ENCODE measurements at places on chromosomes 7 and 10.

GRCh38 chr7:131425992-131426391 lies 98.3 kb downstream of the MKLN1 start:
- no peak for DNase-seq

- no peak for DNase-seq
Measured at GRCh38 chr10:92789786-92790185, 58.5 kb upstream of the EXOC6 start.

GRCh38 chr10:13810568-13810967 lies 223.8 kb downstream of the PRPF18 start:
- no peak for DNase-seq

DNA sequence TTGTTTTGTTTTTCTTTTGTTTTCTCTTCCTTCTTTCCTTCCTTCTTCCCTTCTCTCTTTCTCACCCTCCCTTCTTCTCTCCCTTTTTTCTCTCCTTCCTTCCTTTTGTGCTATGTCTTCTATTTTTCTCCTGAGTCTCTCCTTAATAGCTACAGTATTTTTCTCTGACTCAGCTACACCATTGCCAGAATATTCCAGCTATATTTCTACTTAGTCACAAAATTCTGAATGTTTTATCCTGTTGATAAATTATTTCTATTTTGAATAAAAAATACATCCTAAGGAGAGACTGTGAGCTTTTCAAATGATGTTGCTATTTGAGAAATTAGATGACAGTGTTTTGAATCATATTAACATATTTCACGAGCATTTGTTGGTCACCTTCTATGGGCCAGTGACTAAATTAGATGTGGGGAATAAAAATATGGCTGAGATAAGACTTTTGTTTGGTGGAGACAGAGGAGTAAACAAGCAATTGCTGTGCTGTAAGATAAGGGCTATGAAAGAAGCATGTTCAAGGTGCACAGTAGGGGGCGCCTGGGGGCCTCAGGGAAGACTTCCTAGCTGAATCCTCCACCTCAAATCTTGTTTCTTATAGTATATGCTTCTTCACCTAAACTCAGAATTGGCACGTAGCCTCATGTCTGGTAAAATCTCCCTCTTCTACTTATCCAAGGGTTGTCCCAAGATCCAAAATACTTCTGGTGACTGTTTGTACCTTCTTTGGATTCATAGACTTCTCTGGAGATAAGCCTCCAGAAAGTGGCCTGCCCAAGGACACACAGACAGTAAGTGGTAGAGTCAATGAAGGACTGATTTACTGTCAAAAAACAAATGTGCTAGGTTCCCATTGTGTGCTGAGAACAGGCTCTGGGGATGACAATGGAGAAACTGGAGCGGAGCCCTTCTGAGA lies 115.5 kb upstream of the CREB5 start:
- DNase-seq = peak; percentile 64

DNA sequence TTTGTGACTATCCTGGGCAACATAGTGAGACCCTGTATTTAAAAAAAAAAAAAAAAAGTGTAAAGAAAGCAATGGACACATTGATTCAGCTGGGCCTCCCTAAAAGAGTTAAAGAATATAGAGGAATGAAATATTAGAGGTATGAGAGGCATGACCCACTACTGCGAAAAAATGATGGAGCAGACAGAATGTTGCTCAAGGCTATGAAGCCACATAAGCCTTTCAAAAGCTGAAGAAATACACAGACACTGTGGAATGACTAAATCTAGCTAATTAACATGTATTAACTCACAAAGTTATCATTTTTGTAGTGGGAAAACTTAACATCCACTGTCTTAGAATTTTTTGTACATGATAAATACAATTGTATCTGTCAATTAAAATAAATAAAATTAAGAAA lies 107.3 kb downstream of the HGF start:
- peak; percentile 13 for DNase-seq

DNA sequence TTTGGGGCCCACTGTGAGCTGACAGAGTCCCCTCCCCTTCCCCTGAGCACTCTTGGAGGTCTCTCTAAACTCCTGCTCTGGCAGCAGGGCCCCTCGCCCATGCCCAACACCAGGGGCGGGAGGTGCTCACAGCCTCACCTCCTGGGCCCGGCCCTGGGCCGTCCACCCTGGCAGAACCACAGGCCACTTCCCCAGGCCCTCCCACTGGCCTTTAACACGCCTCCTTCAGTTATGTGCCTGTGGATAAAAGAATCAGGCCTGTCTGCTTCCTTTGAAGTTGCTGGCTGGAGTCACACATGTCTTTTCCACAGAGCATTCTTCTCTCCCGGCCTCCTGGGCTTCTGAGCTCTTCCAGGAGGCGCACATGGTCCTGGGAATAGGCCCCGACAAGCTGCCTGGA lies 10.2 kb downstream of the MYL10 start:
- DNase-seq = no peak

- peak; percentile 49 for DNase-seq
Measured at GRCh38 chr7:93566876-93567275, 7.6 kb downstream of the CALCR start.

DNA sequence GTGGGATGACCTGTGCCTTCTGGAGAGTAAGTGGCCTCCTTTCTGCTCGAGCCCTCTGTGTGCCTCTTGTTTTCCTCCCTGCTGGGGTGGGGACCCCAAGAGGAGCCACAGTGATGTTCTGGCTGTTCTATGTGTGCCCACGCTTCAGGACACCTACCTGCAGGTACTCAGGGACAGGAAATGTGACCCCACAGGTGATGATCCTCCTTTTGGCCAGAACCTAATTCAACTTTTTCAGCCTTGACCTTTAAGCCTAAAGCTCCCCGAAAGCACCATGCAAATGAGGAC lies 70.3 kb downstream of the VWA2 start:
- DNase-seq = no peak

- DNase-seq = no peak
Measured at GRCh38 chr10:5079306-5079830, 14.8 kb upstream of the AKR1C3 start.

DNA sequence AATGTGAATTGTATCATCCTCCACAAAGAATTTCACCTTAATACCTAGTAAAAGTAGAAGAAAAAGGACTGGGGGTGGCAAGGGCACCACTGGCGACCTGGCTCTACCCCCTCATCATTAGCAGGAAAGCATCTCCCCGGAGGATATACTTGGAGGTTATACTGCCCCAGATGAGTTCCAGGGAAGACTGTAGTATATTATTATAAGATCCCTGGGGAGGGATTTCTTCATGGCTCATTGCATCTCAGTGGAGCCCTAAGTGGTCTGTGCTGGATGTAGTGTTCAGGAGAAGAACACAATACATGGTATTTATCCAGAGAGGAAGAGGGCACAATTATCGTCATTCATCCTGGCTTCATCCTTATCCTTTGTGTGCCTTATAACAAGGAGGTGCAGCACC lies 14.2 kb upstream of the DYNC1I1 start:
- DNase-seq = no peak

- DNase-seq = no peak
Measured at GRCh38 chr7:28516390-28517172, 104.3 kb downstream of the CREB5 start.

- peak; percentile 96 for DNase-seq
Measured at GRCh38 chr7:77482015-77482414, 55.1 kb upstream of the PTPN12 start.

GRCh38 chr10:19889256-19889655 lies 73.0 kb downstream of the PLXDC2 start:
- no peak for DNase-seq

DNA sequence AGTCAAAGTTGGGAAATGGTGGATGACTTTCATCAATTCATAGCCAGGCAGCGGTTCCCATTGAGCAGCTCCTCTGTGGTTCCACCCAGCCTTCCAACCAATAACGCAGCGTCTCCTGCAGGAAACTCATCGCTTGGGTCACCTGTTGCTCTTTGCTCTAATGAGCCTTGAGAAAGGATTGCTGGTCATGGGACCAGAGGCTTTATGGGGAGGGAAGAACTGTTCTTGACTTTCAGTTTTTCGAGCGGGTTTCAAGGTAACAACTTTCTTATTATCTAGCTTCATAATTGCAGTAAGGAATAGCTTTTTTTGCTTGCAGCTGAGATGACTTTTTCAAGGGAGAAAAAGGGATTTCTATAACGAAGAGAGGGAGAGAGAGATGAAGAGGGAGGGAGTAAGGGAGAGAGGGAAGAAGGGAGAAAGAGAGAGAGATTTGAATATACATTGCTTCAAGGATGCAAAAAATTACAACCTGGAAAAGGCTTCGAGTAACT lies 405 bp upstream of the ENTPD1 start:
- peak; percentile 11 for DNase-seq

- DNase-seq = no peak
Measured at GRCh38 chr10:67036808-67037207, 111.0 kb downstream of the LRRTM3 start.

DNA sequence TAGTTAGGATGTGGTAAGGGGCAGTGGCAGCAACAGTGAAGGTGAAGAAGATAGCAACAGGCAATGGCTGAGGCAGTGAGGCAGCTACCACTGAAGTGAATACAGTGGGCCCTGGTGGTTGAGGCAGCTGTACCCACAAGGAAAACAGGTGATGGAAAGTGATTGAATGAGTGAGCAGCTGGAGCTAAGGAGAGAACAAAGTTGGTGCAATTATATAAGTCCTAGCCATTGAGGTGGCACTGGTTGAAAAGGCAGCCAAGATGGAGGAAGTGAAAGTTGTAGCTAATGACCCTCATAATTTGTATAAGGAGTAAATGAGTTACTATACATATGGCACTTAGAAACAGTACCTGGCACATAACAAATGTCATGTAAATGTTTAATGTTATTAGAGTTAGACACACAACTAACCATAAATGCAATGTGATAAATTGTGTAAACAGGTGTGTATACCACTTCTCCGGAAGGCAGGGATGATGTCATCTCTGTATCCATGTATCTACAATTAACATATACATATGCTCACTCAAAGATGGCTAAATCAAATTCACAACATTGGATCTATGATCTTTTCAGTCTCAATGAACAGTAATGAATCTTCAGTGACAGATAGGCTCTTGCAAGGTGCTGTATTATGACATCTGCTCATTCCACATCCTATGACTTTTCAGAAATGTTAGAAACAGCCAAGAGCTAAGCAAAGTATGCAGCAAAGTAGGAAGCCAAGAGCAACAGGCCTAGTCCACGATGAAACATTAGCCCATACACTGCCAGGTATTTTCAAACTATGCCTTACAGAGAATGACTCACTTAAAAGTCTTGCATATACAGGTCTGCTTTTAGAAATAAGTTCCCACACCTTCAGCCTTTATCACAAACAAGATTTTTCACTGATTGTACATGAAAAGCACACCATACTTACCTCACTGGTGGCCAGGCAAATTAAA lies 10.7 kb downstream of the XPNPEP1 start:
- DNase-seq = peak; percentile 91

GRCh38 chr7:47401611-47402570 lies 180.0 kb downstream of the TNS3 start:
- DNase-seq = no peak

DNA sequence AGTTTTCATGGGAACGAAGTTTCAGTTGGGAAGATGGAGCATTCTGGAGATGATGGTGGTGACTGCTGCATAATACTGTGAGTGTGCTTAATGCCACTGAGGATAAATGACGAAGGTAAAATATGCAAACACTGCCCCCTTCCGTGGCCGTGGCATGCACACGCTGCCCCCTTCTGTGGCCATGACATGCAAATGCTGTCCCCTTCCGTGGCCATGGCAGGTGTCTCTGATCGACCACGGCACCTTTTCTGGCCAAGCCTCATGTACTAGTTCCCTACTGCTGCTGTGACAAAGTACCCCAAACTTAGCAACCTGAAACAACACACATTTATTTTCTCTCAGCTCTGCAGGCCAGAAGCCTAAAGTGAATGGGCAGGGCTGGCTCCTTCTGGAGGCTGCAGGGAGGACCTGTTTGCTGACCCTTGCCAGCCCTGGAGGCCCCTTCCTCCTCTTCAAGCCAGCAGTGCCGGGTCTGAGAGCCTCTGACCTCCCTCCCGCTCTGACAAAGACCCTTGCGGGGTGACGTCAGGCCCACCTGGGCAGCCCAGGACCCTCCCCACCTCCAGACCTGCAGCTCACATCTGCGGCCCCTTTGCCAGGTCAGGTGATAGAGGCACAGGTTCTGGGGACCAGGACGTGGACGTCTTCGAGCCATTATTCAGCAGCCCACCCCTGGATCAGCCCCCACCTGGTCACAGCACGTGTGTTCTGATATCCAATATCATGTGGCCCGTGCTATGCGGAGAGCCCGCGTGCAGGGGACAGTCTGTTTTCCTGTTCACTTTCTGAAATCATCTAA lies 82.0 kb downstream of the MICALL2 start:
- DNase-seq = no peak

DNA sequence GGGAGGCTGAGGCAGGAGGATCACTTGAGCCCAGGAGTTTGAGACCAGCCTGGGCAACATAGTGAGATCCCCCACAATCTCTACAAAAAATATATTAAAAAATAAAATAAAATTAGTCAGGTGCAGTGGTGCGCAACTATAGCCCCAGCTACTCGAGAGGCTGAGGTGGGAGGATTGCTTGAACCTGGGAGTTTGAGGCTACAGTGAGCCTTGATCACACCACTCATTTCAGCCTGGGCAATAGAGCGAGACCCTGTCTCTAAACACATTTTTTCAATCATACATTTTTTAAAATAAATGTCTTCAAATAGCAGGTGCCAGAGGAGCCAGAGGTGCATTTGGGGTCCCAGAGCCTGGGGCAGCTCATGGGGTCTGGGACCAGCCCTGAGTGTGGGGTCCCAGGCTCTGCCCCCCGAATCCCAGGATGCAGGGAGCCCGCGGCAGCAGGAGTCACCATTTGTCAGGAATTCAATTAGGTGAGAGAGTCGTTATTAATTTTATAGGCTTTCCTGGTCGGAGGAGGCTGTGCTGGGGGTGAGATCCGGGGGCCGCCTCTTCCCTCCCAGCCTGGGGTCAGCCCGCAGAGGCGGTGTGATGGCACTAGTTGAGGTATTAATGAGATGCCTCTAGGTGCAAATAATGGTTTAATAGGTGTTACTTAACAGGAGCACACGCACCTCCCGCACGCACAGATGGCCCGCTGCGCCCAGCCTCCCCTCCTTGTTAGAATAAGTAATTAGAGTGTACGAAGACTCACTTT lies 78.3 kb downstream of the MICALL2 start:
- DNase-seq = no peak

GRCh38 chr10:42973411-42973810 lies 103.5 kb upstream of the RET start:
- DNase-seq = no peak

DNA sequence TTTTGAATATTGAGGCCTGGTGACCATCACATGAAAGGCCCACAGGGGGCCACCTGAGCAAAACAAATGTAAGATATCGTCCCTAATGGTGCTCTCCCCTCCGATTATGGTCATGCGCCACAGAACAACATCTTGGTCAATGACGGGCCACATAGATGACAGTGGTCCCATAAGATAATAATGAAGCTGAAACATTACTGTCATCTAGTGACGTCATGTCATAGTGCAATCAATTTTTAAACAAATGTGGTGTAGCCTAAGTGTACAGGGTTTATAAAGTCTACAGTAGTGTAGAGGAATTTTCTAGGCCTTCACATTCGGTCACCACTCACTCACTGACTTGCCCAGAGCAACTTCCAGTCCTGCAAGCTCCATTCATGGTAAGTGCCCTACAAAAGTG lies 36.8 kb downstream of the JCAD start:
- DNase-seq = no peak

Data from epithelial cell of esophagus (primary cell).